ENCODE measurements at places on chromosomes 5 and 9.

DNA sequence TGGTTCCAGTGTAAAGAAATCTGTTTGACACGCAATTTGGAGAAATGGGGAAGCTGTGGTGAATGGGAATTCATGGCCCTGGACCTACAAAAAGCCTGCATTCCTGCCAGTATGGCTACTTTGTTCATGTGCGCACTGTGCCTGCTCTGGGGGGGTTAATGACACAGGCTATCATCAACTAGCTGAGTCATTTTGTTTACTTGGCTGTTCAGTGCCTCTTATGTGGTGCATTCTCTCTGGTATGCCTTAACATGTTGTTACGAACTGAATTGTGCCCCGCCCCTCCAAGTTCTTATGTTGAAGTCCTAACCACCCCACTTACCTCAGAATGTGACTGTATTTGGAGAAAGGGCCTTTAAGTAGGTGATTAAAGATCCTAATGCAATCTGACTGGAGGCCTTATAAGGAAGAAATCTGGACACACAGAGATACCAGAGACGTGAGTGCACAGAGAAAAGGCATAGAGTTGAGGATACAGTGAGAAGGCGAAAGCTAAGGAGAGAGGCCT is 20.4 kb upstream of the UBAP1 start:
- DNase-seq: no peak

- DNase-seq: no peak
Observed at GRCh38 chr9:74511333-74511732, 14.2 kb downstream of the RORB start.

GRCh38 chr5:35046774-35047173 is 975 bp downstream of the AGXT2 start:
- no peak for DNase-seq

- no peak for DNase-seq
Observed at GRCh38 chr9:99948896-99949295, 42.4 kb downstream of the STX17 start.

GRCh38 chr5:50672663-50673062 is 6.2 kb downstream of the PARP8 start:
- DNase-seq: no peak

DNA sequence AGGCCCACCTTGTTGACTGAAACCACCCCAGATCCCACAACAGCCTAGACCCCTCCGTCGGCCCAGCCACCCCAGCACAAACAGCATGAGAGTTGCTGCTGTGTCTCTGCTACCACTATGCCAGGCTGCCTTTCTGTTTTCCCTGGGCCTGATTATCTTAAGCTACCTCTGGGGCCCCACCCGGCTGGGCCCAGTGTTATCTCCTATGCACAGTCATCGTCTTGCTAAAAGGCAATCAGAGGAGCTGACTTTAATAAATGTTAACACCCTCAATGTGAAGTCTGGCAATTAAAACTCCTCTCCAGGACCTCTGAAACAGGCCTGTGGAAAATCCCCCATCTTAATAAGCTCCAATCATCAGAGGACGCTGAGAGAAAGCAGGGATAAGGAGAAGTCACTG is 144.9 kb downstream of the FAM114A2 start:
- DNase-seq: no peak

DNA sequence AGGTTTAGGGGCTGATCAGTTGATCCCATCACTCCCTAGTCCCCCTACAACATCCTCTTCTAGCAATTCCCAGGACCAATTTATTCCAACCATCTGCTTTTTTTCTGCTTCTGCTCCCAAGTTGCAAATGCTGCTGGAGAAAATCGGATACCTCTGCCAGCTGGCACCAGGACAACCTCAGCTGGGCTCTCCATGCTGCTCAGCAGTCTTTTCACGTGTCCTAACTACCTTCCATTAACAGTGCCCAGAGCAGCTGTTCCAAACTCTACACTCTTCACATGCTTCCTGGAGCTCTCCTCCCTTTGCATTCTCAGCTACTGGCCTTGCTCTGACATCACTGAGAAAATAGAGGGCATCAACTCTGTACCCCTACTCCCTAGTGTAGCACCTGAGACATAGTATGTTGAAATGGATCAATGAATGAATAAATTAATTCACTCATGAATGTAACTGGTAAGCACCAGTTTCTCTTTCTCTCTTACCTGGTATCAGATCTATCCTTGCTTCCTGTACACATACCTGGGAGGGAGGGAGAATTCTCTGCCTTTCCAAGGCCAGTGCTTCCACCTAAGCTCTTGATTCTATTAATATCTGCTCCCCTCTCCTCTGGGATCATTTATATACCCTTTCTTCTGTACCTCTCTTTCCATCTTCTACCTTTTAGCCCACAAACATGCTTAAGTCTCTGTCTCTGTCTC is 191.0 kb downstream of the RAB3C start:
- DNase-seq: peak; percentile 21

- no peak for DNase-seq
Observed at GRCh38 chr5:170310256-170310926, 12.8 kb upstream of the LCP2 start.

DNA sequence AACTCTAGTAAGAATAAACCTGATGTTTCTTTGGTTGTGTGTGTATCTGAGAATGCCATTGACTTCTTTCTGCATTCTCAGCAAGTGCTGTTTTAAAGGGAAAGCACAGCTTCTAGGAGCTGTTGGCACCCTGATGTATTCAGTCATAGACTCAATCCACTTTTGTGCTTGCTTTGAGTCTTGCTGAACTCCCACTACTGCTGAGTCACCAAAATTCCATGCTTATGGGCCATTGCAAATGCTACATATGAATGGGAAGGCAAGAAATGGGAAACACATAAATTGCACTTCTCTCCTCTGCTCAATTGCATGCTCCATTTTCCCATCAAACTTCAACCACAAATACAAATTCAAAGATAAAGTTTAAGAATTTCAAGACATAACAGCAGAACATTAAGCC is 9.8 kb upstream of the FTMT start:
- no peak for DNase-seq

DNA sequence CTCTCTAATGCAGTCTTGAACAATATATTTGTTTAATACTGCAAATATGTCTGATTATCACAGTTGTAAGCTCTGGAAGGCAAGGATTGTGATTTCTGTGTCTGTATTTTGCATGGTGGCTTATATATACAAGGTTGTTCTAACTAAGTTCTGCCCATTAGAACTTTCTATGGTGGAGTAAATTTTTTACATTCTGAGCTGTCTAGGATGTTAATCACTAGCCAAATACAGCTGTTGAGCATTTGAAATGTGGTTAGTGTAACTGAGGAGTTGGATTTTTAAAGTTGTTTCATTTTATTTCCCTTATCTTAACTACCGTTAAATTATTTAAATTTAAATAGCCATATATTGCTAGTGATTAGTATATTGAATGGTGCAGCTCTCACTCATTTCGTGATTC is 64.3 kb upstream of the DMRTA1 start:
- no peak for DNase-seq

- DNase-seq: peak; percentile 29
Observed at GRCh38 chr9:130549093-130549735, 30.2 kb upstream of the FUBP3 start.

DNA sequence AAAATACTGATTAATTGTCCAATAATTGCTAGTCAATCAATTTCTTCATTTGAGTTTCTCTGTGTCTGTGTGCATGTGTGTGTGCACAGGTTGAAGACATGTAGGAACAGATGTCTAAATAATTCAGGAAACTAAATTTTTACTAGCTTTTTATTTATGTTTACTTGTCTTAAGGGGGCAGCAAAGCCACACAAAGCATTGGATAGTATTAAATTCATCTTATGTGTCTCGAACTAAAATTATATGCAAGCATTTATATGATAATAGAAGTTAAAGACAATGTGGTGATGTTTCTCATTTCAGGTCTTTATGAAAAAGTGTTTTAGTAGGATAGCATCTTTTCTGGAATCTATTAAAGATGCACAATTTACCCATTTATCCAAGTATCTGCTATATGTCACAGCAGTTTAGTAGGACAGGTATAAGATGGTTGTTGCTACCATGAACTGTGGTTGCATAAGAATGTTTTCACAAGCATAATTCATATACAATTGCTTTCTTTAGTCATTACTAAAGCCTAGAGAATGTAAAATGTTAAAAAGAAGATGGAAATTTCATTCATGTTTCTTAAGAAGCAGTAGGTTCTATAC is 784.6 kb upstream of the NUDT12 start:
- DNase-seq: peak; percentile 14

DNA sequence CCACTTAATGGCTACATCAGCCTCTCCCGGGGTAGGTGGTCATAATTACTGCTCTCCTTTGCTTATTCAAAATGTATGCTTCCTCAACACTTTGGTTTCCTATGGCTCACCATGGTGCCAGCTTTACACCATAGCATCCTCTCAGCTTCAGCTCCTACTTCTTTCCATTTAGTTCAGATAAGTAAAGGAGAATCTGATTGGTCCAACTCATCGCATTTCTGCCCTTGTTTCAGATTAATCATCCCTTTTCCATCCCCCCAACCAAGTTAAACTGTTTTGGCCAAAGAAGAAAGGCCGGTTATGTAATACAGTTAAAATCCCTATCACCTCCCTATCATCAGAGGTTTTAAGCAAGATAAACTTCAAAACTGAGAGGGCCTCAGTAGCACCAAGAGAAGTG is 130.5 kb downstream of the CETN3 start:
- DNase-seq: no peak

- DNase-seq: no peak
Observed at GRCh38 chr9:121478816-121479676, 20.6 kb downstream of the GGTA1 start.

DNA sequence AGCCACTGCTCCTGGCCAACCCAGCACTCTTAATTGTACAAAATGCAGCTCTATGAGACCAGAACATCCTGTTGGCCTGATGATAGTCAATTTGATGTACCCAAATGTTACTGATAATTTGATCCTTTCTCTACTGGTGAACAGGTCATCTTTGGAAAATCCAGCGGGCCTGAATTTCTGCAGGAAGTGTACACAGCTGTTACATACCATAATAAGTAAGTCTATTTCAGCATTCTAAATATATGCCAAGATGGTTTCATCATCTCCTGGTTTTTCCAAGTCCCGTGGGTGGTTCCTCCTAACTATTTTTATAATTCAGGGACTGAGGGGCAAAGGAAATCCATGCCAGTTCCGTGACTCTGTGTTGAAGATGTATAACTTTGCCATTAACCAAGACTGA is 155.4 kb downstream of the DOCK8 start:
- DNase-seq: no peak

DNA sequence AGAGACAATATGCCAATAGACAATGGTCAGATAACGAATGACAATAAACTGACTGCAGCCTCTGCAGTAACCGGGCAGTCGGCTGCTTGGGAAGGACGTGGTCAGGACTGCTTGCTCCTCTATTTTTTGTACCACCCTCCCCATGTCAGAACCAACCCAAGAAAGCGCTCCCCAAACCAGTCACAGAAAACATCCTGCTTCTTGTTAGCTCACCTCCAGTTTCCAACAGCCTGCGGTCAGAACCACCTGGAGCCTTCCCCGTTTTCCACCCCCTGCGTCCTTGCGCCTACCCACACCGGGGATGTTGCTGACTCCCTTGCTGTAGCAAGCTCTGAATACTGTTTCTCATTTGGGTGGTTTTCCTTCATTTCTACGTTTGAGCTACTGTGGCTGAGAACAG is 1.7 kb upstream of the MRNIP start:
- DNase-seq: no peak

GRCh38 chr5:133792024-133792423 is 176.4 kb downstream of the C5orf15 start:
- no peak for DNase-seq

GRCh38 chr9:108180541-108180940 is 675.2 kb downstream of the ACTL7B start:
- no peak for DNase-seq

DNA sequence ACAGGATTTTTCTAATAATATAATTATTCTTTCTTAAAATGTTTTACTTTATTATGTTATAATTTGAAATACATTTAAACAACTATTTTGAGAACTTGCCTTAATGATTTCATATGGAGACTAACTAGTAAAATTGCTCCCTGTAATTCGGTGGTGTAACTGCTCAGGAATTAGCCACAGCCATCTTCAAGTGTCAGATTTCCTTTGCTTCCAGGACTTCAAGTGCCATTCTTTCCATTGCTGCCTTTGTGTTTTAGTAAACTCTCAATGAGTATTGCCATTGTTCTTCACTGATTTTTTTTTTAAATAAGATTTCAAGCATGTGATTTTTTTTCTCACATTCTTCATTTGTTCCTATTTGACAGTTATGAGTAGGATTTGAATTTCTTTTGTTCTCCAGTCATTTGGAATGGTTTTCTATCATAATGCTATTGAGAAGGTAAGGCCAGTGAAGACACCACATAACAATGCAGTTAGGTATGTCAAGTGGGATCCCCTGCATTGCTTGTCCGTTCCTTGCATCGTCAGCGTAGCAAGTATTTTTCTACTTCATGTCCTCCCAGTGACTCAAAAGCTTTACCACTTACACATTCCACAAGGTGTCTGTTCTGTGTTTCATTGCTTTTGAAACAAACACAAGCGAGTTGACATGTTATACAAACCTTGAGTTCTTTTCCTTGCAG is 83.7 kb downstream of the LNPEP start:
- no peak for DNase-seq

DNA sequence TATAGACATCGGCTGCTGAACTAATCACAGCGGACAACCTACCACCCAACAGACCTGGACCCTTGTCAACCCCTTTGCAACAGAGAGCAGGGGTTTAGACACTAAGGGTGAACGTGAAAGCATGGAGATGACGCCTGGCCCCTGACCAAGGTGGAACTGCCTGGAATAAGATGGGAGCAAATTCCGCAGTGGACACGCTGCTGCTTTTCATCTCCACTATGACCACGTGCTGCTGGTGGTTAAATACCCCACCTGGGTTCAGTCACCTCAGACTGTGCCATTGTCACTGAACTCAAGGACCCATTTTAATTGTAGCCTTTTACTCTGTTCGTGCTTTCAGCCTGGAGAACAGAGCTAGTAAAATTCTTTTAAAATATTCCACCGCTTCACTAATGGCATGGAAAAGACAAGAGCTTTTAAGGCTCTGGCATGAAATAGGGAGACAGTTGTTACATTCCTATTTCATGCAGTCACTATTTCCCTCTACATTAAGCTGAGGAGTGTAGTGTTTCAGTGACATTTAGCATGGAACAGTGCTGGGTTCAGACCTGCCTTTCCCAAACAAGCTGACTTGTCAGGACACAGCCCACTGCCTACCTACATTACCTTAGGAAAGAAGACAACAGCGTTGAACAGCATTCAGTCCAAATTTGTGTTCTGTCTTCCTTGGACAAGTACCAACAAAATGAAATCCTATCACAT is 96.8 kb downstream of the ANKRD18B start:
- no peak for DNase-seq

DNA sequence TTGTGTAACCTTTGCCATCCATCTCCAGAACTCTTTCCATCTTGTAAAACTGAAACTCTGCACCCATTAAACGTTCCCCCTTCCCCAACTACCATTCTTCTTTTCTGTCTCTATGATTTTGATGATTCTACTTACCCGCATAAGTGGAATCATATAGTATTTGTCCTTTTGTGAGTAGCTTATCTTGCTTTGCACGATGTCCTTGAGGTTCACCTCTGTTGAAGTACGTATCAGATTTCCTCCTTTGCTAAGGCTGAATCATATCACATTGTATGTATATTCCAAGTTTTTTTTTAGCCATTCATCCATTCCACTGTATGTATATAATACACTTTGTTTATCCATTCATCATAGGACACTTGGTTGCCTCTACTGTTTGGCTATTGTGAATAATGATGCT is 2.9 kb upstream of the RNF130 start:
- DNase-seq: no peak

Measured in cerebellar cortex (tissue), 1 donor.